ENCODE measurements at places on chromosomes 11 and 22. TPM values are rescaled to one million over a fixed set of nuclear protein-coding genes. Genes with fewer than 3 reads are reported as not detected.

DNA sequence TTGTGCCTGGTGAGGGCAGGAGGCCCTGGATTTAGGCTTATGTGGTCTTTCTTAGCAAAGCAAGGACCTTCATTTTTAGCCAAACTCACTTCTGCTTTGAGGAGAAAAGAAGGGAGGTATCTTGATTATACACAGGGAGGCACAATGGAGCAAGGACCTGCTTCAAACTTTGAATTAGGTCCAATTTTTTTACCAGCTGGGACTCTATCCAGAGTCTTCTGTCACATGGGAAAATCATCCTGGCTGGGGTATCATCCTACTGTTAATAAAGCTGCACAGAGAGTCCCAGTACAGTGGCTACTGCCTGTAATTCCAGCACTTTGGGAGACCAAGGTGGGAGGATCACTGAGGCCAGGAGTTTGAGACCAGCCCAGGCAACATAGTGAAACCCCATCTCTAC, 87.8 kb downstream of the CWC15 start:
- H3K4me3 ChIP-seq: no peak overlapping the region
- H3K27ac ChIP-seq: no peak overlapping the region
- no peaks in the 10 kb centered on the region for H3K4me1 ChIP-seq
- no peak for DNase-seq
- no peaks in the 10 kb centered on the region for H3K36me3 ChIP-seq
- H3K27me3 ChIP-seq: no peaks in the 10 kb centered on the region

APOL4 gene
- total RNA-seq: 1.0 TPM

DNA sequence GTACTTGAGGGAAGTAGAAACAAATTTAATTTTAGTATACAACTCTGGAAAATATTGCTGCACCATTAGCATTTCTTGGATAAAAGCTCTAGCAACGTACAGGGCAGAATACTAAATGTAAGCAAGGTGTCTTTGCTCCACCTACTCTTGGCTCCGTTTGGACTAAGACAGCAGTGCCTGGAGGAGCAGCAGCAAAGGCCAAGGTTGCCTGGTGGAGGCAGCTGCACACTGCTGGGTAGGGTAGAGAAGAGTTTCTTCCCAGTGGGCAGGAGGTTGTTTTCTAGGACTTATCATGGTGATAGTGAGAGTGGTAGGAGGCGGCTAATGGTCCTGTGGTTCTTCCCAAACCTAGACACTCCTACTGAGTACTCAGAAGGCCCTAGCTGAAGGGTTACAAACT, 2.2 kb upstream of the OR8D4 start:
- no peaks in the 10 kb centered on the region for H3K27me3 ChIP-seq
- H3K27ac ChIP-seq: no peak overlapping the region
- H3K36me3 ChIP-seq: no peaks in the 10 kb centered on the region
- no peak overlapping the region for H3K4me3 ChIP-seq
- no peak for DNase-seq

DNA sequence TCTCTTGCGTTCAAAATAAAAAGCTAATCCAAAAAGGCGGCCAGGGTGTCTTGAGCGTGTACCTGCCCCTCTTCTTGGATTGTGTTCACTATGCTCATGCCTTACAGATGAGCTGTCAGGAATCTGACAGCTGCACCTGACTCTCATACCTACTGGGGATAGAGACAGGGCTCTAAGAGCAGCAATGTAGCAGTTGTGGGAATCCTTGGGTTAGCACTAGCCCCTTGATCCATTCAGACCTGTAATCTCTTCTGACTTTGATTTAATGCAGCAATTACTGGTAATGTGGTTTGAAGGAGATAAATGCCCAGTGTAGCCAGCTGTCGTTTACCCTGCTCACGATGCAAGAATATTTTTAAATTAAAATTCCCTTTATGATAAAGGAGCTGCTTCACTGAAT, 145.8 kb downstream of the APOL5 start:
- peaks cover 14% of the 10 kb centered on the region for H3K4me1 ChIP-seq
- H3K36me3 ChIP-seq: no peaks in the 10 kb centered on the region
- H3K27me3 ChIP-seq: no peaks in the 10 kb centered on the region
- H3K27ac ChIP-seq: no peak overlapping the region

DNA sequence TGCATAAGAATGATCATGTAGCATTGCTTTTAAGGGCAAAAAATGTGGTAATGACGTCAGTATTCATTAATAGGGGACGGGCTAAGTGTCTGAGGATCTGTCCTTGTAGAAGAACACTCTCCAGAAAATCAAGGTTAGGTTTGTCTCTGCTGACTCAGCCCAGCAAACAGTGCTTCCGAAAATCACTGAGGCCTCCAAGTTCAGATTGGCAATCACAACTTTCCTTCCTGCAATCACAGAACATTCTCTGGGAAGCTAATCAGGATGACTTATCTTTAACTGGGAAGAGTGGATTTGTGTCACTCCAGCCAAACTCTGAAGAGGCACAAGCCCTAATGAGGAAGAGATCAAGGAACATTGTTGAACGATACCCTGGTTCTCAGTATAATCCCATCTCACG, 123.2 kb upstream of the LDLRAD3 start:
- H3K27me3 ChIP-seq: no peaks in the 10 kb centered on the region
- H3K27ac ChIP-seq: no peak overlapping the region
- DNase-seq: no peak
- no peaks in the 10 kb centered on the region for H3K36me3 ChIP-seq
- H3K4me3 ChIP-seq: no peak overlapping the region

DNA sequence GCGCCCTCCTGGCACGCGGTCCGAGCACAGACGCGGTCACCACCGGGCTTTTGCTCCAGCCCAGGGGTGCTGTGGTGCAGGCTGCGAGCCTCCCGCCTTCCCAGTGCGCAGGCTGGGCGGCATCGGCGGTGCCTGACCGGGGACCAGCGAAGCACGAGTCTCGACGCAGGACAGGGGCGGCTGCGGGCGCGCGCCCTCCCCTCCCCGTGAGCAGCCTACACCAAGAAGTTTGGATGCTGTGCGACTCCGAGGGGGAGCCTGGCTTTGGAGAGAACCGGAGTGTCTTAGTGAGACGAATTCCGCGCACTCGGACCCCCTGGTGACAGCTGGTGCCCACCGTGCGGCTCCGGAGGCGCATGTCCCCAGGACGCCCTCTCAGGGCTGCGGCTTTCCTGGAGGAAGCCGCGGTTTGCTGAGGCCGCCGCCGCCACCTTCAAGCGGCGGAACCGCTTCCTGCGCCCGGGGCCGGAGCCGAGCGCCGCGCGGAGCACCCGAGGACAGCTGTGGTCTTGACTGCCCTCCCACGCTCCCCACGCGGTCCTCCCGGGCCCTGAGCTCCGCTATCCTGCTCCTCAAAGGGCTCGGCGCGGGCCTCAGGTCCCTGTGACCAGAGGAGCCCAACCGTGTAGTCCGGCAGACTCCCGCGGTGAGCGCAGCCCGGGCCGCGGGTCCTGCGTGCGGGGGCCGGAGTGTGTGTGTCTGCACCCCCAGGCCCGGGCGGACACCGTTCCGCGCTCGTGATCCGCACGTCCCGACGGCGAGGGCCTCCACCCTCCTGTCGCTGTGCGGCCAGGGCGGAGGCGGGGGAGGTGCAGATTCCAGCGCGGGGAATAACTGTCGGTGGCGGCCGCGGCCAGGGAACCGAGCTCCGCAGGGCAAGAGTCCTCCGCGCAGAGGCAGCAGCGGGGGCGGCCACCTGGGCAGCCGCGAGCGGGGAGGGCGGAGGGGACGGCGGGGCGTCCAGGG, 1.7 kb downstream of the FGF3 start:
- H3K4me3 ChIP-seq: no peak overlapping the region
- no peaks in the 10 kb centered on the region for H3K36me3 ChIP-seq
- peaks cover 78% of the 10 kb centered on the region for H3K27me3 ChIP-seq
